Stimulated activated CD4-positive, alpha-beta T cell treated with anti-CD3 and anti-CD28 coated beads, Interleukin-12 subunit alpha, Interleukin-12 subunit beta, amount 100 ng/mL, for 4 hours (primary cell): ENCODE measurements at places on chromosomes 11 and 22.
A peak's percentile ranks its signal among the peaks of the same experiment; 100 is the strongest.

DNA sequence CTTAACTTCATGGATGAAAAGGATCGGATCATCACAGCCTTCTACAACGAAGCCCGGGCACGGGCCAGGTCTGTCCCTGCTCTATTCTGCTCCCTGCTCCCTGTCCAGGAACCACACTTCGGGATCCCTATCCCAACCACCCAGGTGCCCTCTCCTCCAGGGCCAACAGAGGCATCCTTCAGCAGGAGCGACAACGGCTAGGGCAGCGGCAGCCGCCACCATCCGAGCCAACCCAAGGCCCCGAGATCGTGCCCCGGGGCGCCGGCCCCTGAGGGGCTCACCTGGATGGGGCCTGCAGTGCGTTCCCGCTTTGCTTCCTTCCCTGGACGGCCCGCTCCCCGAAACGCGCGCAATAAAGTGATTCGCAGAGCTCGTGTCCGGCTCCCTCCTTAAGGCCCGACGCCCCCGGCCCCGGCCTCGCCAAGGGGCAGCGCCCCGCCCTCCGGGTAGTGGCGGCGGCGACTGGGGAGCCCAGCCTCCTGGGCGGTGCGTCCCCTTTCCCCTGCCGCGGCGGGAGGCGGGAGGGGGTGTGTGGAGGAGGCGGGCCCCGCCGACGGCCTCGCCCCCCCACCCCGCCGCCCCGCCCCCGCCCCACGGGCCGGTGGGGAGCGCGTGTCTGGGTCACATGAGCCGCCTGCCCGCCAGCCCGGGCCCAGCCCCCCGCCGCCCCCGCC lies at the start of gene VEGFB:
VEGFB (plus strand) TSS at position 672 of the 674 bp plus-strand sequence. CDS start 250 bp downstream, outside the sequence.
- DNase-seq: peak; percentile 72

GRCh38 chr22:48849219-48849912 lies 978.3 kb downstream of the BRD1 start:
- DNase-seq: no peak

DNA sequence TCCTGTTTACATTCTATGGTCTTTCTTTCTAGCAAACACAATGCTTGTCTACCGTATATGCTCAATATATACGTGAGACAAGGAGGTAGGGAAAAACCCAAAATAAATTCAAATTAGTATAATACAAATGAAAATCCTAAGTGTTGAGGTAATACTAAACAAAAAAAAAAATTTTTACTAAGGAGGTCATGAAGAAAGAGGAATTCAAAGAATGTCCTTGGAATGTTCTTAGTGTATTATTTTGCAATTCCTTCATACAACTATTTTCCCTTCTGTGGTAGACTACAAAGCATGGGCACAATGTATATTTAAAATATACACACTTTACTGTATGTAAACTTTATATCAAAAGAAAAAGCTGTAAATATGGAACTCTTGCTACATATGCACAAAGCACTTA lies 36.4 kb downstream of the PIK3C2A start:
- no peak for DNase-seq

- DNase-seq: no peak
Observed at GRCh38 chr22:35464399-35464798, 64.5 kb downstream of the MCM5 start.

GRCh38 chr11:130318031-130318673 lies 3.4 kb upstream of the ZBTB44 start:
- no peak for DNase-seq

GRCh38 chr11:23604966-23605365 lies 744.7 kb upstream of the CCDC179 start:
- no peak for DNase-seq

DNA sequence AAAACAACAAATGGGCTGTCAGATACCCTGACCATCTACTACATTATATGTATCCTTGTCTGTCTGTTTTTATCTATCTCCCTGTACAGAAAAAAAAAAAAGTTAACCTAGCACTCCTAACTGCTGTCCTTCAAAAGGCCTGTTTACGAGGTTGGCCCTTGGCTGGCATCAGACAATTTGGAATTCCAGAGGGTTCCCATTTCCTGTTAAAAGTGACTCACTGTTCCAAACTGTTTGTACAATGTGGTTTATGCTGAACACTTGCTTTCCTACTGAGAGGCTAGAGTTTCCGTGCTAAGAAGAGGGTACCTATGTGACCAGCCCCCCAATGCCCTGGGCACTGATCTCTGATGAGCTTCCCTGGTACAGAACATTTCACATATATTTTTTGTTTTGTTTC lies 65.9 kb upstream of the HMGXB4 start:
- no peak for DNase-seq

- no peak for DNase-seq
Observed at GRCh38 chr11:31408201-31408600, 38.5 kb downstream of the DNAJC24 start.

GRCh38 chr11:96014217-96014616 lies 90.3 kb upstream of the MTMR2 start:
- DNase-seq: no peak

DNA sequence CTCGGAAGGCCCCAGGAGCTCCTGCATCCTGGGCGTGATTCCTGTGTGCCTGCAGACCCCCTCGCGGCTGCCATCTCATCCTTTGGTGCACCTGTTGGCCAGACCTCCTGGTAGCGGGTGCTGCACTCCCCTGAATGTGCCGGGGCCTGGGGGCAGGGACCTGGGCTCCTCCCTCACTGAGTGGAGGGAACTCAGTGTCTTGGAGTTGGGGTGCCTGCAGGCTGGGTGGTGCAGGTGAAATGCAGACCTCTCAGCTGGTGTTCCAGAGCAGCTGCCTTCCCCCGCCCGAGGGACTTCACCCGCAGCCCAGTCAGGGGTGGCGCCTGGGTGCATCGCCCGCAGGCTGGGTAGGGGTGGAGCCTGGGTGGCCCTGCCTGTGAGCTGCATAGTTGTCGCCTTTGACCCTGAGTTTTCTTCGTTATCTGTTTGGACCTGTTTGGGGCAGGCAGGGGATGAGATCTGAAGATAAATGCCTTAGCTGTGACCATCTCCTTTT lies 31.4 kb downstream of the LRP5 start:
- no peak for DNase-seq
